Progenitor cell of endocrine pancreas (in vitro differentiated cells): ENCODE measurements at places on chromosomes 1 and 21. TPM values are rescaled to one million over a fixed set of nuclear protein-coding genes. Genes with fewer than 3 reads are reported as not detected.

DNA sequence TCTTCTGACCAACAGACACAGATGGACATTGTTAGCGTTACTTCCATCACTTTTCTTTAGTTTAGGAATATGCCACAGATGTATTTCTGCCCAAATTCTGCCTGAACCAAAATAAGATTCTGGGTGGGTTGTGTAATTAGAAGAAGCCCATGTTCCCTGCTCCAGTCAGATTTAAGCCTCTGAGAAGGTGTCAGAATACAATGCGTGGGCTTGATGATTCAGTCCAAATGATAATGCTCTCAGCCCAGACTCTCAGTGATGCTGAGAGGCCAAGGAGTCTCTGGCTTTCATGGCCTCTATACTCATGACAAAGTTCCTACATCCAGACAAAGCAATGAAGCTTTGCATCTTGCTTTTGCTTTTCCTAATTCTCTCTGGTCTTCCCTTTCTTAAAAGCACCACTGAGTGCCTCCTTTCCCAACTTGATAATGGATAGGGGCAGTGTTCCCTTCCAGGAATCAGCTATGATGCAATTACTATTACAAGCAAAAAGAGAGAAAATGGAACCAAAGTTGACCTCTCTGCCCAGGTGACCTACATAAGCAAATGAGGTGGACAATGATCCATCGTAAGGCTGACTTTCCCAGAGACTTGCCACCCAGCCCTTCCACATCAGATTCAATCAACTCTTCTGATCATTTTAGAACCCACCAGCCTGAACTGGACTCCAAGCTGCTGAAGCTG, 8.8 kb downstream of the SEC16B start:
- DNase-seq, result no peak

DNA sequence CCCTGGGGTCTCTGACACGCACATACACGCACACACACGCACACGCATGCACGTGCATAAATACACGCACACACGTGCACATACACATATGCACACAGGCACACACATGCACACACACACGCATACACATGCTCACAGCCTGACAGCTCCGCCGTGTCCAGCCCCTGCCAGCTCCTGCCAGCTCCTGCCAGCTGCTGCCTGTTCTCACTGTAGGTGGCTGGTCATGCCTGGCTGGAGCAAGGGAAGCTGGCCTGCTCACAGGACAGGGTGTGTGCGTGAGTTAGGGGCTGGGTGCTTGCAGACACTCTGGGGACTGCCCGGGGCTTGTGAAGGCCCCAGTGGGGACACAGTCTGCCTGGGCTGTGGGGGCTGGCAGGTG, 4.9 kb downstream of the PLCH2 start:
- DNase-seq, result no peak

DNA sequence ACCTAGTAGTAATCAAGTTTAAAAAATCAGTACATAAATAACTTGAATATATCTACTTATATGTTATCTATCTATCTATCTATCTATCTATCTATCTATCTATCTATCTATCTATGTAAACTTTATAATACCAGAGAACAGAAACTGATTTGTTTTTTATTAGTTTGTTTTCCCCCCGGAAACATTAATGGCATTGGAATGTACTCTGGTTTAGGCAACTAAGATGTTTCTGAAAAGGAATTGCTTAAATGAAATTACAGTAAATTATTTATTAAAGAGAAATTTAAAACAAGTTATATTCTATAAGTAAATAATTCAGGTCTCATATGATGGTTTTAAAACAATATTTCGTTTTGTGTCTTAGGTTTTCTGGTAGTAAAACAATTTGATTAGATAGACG, 681.0 kb upstream of the ADAMTS5 start:
- DNase-seq, result no peak

DNA sequence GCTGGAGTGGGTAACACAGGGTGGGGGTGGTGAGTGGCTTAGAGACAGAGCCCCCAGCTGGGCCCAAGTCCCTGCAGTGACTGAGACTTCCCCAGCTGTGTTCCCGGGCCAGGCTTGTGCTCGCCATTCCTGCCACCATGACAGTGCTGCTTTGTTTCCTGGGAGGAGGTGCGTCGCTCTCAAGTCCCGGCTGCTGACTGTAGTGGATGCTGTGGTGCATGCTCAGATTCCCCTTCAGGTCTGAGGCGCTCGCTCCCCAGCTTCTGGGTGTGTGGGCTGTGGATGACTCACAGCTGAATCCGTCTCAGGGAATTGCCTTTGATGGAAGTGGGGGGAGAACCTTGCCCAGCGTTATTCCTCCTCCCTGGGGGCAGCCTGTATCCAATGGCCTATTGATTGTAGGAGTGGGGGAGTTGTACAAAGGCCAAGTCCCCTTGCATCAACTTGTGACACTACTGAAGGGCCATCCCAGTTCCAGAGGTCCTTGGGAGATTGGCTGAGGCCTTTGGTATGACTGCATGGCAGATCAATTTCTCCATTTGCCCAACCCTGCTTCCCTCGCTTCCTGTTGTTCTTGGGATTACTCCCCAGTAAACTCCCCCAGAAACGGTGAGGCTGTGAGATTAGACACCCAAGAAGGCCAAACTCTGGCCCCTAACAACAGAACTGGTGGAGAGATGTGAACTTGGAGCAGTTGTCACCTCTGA, 17.8 kb upstream of the POU3F1 start:
- DNase-seq, result no peak

DNA sequence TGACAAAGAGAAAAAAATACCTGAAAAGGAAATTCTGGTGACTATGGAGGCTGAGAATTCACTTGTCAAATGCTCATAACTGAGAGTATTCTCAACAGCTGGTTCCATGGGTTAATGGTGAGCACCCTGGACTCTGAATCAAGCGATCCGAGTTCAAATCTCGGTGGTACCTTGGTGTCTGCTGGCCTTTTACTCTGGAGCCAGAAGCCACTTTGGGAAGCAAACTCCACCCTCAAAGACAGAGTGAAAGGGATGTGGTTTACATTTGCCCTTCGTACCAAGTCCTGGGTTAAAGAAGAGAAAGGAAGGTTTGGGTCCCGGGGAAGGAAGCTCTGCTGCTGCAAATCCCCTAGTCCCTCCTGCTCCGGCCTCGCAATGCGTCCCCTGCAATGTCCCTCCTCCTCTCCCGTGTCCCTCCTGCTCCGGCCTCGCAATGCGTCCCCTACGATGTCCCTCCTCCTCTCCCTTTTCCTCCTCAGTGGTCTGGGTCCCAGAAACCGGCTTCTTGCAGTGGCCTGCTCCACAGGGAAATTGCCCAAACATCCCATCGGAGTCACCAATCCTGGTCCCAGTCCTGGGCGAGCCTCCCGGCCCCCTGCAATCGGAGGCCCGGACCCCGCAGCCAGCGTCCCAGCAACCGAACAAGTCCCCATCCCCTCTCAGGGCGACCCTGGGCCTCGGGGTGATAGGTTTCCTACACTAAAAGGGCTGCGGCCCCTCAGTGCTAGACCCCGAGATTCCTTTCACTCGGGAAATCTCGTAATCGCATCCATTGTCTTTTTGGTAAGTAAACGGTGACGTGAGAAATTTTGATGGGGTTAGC, 129.4 kb downstream of the PPIAL4G start:
- no peak for DNase-seq

The IFI44 gene
- not detected in 2 replicates for total RNA-seq

The KPNA6 gene
- 67.0 and 68.4 TPM in 2 replicates for total RNA-seq

The ABCG1 gene
- total RNA-seq, result 3.7 and 4.6 TPM in 2 replicates

The CSF3R gene
- 4.2 and 5.5 TPM in 2 replicates for total RNA-seq
